Activated CD4-positive, alpha-beta memory T cell treated with anti-CD3 and anti-CD28 coated beads, Interleukin-2, amount 10 ng/mL, durations not matched to agents 7 days and 5 days (primary cell): ENCODE measurements at places on chromosomes 2 and 18. TPM values are rescaled to one million over a fixed set of nuclear protein-coding genes. Genes with fewer than 3 reads are reported as not detected.

C1QL2 gene
- total RNA-seq = not detected

FMNL2 gene
- 1.0 TPM for total RNA-seq

AQP12A gene
- total RNA-seq = not detected

ROCK2 gene
- 21.3 TPM for total RNA-seq

LRRFIP1 gene
- total RNA-seq = 242 TPM

ITGB6 gene
- total RNA-seq = not detected

ERFE gene
- not detected for total RNA-seq

CFC1 gene
- total RNA-seq = not detected

ST8SIA3 gene
- not detected for total RNA-seq
